CD4-positive, alpha-beta T cell treated with Interleukin-10 for 1 hour (primary cell): ENCODE measurements at places on chromosomes 3 and 15.

DNA sequence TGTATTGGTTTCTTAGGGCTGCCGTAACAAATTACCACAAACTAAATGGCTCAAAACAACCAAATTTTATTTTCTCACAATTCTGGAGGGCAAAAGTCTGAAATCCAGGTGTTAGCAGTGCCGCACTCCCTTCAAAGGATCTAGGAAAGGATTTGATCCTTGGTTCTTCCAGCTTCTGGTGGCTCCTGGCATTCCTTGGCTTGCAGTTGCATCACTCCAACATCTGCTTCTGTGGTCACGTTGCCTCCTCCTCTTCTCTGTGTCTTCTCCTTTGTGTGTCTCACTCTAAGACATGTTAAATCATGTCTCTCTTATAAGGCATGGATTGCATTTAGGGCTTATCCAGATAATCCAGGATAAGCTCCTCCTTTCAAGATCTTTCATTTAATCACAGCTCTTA, 262.2 kb downstream of the MEX3B start:
- DNase-seq, result no peak

DNA sequence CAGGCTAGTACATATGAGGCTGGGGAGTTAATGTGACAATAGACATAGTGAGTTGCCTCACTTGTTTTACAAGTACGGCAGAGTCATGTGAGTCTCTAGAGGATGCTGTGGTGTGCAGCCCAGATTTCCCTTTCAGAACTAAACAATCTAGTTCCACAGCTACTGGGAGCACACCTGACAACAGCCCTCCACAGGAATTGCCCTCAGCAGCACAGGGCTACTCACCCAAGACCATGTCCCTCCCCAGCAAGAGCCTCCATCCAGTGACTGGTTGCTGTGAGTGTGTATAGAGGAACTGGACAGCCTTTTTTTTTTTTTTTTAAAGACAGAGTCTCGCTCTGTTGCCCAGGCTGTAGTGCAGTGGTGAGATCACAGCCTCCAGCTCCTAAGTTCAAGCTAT, 40.2 kb upstream of the UBE2E2 start:
- DNase-seq, result no peak

- no peak for DNase-seq
Measured at GRCh38 chr3:134090031-134090430, 60.3 kb upstream of the SLCO2A1 start.

GRCh38 chr3:129686941-129687340, 80.5 kb upstream of the PLXND1 start:
- no peak for DNase-seq

DNA sequence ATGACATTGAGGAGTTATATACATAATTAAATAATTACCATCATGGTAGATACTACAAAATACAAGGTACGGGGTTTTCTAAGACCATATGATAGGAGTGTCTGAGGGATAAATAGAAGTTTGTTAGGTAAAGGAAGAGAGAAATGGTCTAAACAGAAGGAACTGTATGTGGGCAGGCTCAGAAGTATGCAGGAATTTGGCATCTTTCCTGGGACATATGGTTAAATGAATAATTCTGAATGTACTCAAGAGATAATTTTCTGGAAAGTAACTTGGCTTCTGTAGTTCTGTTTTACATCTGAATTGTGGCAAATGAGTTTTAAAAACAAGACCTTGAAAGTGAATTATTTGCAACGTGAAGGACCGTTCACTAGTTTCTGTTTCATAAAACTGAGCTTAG, 17.5 kb downstream of the LMCD1 start:
- no peak for DNase-seq

- DNase-seq, result no peak
Measured at GRCh38 chr3:49727154-49727923, 3.6 kb upstream of the GMPPB start.

GRCh38 chr3:57066471-57066870, 6.0 kb downstream of the SPATA12 start:
- DNase-seq, result no peak

- DNase-seq, result no peak
Measured at GRCh38 chr3:9117220-9117619, 132.2 kb downstream of the SRGAP3 start.

DNA sequence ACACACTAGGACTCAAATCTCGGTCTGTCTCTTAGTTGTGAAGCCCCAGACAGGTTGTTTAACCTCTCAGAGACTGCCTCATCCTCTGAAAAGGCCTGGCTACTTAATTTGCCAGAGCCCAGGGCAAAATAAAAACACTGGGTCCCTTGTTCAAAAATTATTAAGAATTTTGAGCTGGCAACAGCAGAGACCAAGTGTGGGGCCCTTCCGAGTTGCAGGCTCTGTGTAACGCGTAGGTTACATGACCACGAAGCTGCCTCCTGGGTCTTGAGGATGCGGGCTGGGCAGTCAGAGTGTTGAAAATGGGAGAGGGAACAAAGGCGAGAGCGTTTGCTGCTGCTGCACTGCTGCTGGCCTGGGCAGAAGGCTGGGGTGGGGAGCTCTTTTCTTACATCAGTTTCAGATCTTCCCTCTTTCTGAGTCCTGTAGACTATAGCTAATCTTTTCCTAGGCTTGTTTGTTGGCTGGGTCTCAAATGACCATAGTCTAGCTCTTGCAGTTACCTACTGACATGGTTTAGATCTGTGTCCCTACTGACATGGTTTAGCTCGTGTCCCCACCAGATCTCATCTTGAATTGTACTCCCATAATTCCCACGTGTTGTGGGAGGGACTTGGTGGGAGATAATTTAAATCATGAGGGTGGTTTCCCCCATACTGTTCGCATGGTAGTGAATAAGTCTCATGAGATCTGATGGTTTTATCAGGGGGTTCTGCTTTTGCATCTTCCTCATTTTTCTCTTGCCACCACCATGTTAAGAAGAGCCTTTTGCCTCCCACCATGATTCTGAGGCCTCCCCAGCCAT, 49.9 kb downstream of the CLEC3B start:
- no peak for DNase-seq

DNA sequence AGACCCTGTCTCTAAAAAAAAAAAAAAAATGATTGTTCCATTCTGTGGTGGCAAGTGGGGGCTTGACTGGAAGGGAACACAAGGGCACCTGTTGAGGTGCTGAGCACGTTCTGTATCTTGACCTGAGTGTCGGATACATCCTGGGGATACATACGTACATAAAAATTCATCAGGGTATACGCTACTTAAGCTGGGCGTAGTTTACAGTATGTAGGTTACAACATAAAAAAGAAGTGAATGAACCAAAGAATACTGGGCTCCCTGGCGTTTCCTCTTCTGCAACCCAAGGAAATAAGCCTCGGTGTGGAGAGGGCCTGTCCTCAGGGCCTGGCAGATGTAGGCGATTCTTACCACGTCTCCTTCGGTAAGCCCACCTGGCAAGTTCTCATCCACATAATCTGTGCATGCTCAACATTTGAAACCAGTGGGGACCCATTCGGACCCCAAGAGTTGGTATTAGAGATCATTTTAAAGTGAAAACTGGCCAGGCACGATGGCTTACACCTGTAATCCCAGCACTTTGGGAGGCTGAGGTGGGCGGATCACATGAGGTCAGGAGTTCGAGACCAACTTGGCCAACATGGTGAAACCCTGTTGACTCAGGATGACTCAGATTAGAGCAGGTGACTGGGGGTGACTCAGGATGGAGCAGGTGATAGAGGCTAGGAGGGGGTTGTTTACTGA, 5.1 kb upstream of the MUC20 start:
- DNase-seq, result no peak

DNA sequence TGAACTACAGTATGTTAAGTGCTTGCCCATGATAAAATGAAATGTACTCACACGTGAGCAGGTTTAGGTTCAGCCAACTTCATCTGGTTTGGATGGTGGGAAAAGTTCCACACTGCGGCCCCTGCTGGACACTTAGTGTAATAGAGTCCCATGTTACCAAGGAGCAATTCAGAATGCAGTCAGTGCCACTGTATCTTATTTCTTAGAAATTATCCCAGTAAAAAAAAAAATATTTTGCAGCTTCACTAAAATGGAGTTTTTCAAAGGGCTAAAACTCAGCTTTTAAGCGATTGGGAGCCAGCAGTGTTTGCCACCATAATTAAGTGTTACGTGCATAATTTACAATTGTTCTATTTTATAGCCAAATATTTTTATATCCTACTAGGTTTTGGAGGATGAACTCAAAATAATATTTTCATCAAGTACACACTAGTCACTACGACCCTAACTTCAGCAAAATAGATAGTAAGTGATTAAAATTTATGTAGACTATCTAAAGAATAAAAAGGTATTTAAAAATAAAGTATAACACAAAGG, 371.7 kb upstream of the GBE1 start:
- peak; percentile 39 for DNase-seq

DNA sequence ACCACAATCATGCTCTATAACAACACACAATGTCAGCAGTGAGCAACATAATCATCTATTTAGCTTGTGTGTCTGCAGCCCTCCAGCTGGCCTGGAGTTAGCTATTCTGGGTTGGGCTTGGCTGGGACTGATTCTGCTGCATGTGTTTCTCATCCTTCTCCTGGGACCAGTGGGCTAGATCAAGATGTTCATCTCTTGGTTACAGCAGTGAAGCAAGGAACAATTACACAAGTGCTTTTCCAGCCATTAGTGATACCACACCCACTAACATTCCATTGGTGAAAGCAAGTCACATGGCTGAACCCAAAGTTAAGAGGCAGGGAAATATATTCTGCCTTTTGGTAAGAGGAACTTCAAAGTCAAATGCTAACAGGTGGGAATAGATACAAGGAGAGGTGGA, 14.6 kb downstream of the NUDT16 start:
- DNase-seq, result no peak

- no peak for DNase-seq
Measured at GRCh38 chr3:17802950-17803349, 60.5 kb upstream of the TBC1D5 start.

- DNase-seq, result no peak
Measured at GRCh38 chr3:38283810-38284755, 2.0 kb downstream of the SLC22A14 start.

DNA sequence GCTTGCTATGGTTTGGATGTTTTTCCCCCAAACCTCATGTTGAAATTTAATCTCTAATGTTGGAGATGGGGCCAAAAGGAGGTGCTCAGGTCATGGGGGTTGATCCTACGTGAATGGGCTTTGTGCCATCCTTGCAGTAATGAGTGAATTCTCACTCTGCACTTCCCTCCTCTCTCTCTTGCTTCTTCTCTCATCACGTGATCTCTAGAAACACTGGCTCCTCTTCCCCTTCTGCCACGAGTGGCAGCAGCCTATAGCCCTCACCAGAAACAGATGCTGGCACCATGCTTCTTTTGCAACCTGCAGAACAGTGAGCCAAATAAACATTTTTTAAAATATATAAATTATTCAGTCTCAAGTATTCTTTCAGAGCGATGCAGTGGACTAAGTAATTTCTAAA, 13.3 kb upstream of the PLSCR1 start:
- no peak for DNase-seq

DNA sequence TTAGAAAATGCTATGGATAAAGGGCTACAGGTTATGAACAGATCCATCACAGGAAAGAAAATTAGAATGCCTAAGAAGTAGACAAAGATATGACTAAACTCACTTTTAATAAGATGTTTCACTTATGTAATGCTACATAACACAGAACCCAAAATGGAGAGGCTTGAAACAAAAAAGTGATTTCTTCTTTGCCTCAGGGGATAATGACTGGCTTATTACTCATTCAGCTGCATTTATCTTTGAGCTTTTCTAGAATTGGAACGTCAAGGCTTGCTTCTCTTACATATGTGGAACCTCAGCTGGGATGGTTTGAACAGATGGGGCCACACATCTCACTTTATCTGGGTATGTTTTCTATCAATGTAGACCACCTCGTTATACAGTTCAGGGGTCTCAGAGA, 120.6 kb upstream of the EPHA3 start:
- DNase-seq, result no peak

GRCh38 chr3:127606981-127607595, 8.9 kb downstream of the MCM2 start:
- no peak for DNase-seq

- no peak for DNase-seq
Measured at GRCh38 chr3:155663467-155664212, 81.2 kb downstream of the PLCH1 start.

GRCh38 chr3:100069472-100069871, 44.8 kb downstream of the FILIP1L start:
- no peak for DNase-seq

- DNase-seq, result no peak
Measured at GRCh38 chr3:4736284-4736861, 242.9 kb upstream of the BHLHE40 start.

GRCh38 chr3:134449277-134449676, 36.5 kb downstream of the ANAPC13 start:
- DNase-seq, result no peak

DNA sequence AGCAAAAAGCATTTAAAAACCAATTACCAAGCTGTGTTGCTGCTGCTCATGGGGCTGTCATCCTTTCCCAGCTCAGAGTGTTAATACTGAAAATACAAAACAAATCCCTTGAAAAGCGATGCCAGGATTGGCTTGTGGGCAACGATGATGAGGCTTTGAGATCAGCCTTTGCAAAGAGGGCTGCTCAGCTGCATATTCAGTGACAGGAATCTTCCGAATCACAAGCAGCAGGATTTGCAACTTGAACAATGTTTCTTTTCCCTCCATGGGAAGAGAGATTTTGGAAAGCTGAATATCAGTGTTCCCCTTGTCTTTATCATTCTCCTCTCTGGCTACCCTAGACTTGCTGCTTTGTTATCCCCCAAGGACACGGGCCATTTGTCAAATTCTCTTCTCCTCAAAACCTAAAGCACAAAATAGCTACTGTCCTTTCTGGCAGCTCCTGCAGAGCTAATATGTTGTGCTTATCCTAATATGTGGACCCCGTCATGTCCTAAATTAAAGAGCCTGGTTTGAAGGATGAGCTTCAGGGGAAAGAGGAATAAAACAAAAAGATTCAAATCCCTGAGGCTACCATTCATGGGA, 375.8 kb downstream of the GAP43 start:
- no peak for DNase-seq
